ENCODE measurements at places on chromosomes 16 and 17.
A peak's percentile ranks its signal among the peaks of the same experiment; 100 is the strongest.

DNA sequence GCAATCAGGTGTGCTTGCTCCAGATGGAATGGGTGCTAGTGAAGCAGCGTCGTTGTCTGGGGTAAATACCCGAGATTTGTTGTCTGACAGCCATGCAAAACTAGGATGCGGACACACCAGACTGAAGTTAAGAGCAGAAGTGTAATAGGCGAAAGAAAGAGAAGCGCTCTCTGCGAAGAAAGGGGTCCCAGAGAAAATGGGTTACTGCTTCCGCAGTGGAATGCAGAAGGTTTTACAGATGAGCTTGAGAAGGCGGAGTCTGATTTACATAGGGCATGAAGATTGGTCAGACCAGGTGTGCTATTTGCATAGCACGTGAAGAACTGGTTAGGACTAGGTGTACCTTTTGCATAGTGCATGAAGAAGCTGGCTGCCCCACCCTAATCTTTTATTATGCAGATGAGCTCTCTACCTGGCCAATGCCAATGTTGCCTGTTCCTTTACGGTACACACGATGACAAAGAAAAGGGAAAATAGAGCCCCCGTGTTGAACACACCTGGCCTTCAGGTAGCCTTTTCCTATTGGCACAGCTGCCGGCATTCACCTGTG is 32.0 kb upstream of the SNN start:
- no peak overlapping the region for H3K27ac ChIP-seq
- peaks cover 50% of the 10 kb centered on the region for H3K4me1 ChIP-seq
- no peaks in the 10 kb centered on the region for H3K27me3 ChIP-seq
- no peak for DNase-seq
- H3K36me3 ChIP-seq, result no peaks in the 10 kb centered on the region

DNA sequence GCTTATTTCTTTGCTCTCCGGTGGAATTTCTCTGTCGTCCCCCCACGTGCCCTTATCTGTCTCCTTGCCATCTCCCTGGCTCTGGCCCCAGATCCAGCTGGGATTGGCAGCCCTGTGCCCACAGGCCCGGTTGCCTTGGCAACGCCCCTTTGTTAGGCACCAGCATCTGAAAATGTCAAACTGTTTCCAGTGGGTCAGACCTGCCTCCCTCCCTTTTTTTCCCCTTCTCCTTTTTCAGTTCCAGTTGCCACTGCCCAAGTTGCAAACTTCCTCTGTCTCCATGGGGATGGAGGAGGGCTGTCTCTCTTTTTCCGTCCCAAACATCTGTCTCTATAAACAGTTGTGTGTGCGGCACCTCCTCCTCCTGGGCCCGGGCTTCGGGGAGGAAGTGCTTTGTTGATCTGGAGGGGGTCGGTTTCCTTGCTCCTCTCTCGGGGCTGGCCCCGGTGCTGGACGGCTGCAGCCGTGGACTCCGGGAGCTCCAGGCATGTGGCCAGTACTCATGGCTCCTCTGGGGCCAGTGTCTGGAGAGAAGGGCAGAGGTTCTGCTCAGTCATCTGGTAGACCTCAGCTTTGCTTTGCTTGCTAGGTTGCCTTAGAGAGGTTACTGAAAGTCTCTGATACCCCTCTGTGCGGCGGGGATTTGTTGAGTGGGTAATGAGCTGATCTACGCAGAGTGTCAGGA is 35.3 kb downstream of the SOCS3 start:
- peaks cover 42% of the 10 kb centered on the region for H3K4me1 ChIP-seq
- H3K27me3 ChIP-seq, result no peaks in the 10 kb centered on the region
- no peaks in the 10 kb centered on the region for H3K36me3 ChIP-seq
- peak overlapping the region; percentile 33 for H3K4me3 ChIP-seq
- peak overlapping the region; percentile 98 for H3K27ac ChIP-seq

DNA sequence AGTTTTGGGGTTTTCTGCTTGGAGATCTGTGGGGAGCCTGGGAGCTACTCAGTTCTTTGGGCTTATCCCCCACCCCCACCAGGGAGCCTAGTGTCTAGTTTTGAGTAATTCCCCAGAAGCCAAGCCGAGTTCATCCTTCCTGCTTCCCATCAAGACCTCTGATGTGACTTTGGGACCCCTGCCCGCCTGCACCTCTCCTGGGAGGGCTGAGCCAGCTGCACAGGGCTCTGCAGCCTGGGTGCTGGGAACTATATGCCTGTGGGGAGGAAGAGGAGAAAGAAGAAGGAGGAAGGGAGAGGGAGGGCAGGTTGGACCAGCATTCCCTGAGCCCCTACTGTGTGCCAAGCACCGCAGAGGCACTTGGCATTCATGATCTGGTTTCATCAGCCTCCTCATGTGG is 178.9 kb downstream of the TMEM132E start:
- peaks cover 7% of the 10 kb centered on the region for H3K4me1 ChIP-seq
- no peaks in the 10 kb centered on the region for H3K36me3 ChIP-seq
- peaks cover 13% of the 10 kb centered on the region for H3K27me3 ChIP-seq
- DNase-seq, result no peak
- H3K27ac ChIP-seq, result no peak overlapping the region

GRCh38 chr17:7478276-7479212 is 887 bp downstream of the ZBTB4 start:
- no peaks in the 10 kb centered on the region for H3K27me3 ChIP-seq
- peaks cover 59% of the 10 kb centered on the region for H3K4me1 ChIP-seq
- H3K4me3 ChIP-seq, result peak overlapping the region; percentile 90

DNA sequence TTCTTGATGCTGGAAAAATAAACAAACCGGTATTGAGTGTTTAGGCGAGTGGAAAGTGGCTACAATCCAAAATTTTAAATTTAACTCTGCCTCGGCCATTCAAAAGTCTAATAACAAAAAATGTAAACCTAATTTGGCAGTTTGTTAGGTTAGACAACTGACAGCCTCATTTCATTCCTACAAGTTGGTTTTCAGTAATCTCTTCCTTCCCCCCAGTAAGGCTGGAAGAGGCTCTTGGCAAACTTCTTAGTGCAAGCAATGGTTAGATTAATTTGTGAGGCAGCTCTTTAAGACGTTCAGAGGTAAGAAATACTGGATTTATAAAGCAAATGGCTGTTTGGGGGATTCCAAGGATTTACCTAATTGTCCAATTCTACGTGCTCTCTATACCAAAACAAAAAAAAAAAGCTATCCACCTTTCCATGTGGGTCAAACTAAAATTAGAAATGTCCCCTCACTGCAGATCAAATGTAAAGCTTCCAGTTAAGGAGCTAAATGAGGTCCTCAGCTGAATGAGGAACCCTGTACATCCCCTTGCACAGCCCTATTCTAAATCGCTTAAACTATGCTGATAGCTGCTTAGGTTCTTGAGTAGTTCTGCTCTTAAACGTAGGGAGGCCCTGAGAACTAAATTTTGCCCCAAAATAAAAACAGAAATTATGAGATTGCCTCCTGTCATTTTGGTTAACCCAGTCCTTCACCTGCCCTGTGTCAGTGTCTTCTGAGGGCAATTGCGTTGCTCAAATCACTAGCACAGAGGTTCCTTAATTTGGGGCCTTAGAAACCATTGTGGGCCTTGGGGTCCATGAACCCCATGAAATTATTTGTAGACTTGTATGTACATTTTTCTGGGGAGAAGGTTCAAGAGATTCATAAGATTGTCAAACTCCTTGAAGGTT is 2.9 kb downstream of the HEXIM1 start:
- H3K36me3 ChIP-seq, result peaks cover 4% of the 10 kb centered on the region
- peaks cover 30% of the 10 kb centered on the region for H3K4me1 ChIP-seq
- H3K27ac ChIP-seq, result peak overlapping the region; percentile 67
- no peak for DNase-seq

GRCh38 chr16:31005350-31006085 is 4.9 kb downstream of the STX1B start:
- H3K4me3 ChIP-seq, result no peak overlapping the region
- DNase-seq, result no peak
- H3K4me1 ChIP-seq, result peaks cover 8% of the 10 kb centered on the region

DNA sequence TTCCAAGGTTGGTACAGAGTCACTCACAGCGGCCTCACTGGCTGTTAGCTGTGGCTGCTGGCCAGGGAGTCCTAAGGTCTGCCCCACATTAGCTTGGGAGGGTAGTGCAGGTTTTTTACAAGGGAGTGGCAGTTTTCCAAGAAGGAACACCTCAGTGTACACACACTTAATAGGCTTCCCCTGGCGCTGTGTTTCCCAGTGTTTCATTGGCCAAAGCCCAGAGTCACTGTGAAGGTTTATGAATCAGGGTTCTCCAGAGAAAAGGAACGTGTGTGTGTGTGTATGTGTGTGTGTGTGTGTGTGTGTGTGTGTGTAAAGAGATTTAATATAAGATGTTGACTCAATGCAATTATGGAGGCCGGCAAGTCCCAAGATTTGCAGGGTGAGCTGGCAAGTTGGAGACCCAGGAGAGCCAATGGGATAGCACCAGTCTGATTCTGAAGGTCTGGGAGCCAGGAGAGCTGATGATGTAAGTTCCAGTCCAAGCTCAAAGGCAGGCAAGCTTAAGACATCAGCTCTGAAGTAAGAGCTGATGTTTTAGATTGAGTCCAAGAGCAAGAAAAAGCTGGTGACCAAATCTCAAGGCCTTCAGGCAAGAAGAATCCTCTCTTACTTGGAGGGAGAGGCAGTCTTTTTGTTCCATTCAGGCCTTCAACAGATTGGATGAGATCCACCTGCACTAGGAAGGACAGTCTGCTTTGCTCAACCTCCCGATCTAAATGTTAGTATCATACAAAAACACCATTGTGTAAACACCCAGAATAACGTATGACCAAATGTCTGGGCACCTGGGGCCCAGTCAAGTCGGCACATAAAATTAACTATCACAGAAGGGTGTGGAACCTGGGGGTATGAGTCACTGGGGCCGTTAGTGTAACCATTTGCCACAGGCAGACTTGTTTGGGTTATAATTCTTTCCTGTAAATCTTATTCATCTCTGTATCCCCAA is 206.8 kb downstream of the PRKCA start:
- H3K36me3 ChIP-seq, result no peaks in the 10 kb centered on the region
- peaks cover 67% of the 10 kb centered on the region for H3K4me1 ChIP-seq
- H3K27ac ChIP-seq, result peak overlapping the region; percentile 87
- no peak overlapping the region for H3K4me3 ChIP-seq
- H3K27me3 ChIP-seq, result no peaks in the 10 kb centered on the region

DNA sequence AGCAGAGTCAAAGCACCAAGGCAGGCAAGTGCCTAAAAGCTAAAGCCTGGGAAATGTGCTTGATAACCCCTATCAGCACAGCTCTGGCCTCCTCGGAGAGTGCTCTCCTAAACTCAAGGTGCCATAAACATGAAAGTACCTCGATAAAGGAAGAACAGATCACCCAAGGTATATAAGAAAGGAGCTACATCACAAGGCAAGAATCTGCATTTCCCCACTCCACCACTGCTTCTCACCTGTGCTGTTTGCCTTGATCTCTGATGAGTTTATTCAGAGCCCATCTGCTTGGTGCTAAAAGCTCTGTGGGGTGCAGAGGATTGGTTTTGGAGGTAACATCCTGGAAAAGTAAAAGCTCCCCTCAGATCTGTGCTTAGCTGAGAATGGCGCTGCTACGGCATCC is 449.5 kb upstream of the CDH5 start:
- no peak overlapping the region for H3K27ac ChIP-seq
- no peak overlapping the region for H3K4me3 ChIP-seq
- no peak for DNase-seq
- H3K27me3 ChIP-seq, result no peaks in the 10 kb centered on the region

GRCh38 chr17:69232650-69233049 is 4.0 kb upstream of the ABCA10 start:
- no peaks in the 10 kb centered on the region for H3K27me3 ChIP-seq
- peaks cover 2% of the 10 kb centered on the region for H3K4me1 ChIP-seq
- no peaks in the 10 kb centered on the region for H3K36me3 ChIP-seq
- no peak for DNase-seq

- peak overlapping the region; percentile 91 for H3K4me3 ChIP-seq
- DNase-seq, result no peak
- no peaks in the 10 kb centered on the region for H3K36me3 ChIP-seq
- peak overlapping the region; percentile 99 for H3K27ac ChIP-seq
- peaks cover 21% of the 10 kb centered on the region for H3K4me1 ChIP-seq
- H3K27me3 ChIP-seq, result no peaks in the 10 kb centered on the region
Observed at GRCh38 chr16:19066988-19067348, 446 bp upstream of the COQ7 start.

GRCh38 chr16:57244463-57244766 is 644 bp upstream of the ARL2BP start:
- H3K36me3 ChIP-seq, result peaks cover 9% of the 10 kb centered on the region
- H3K4me1 ChIP-seq, result peaks cover 18% of the 10 kb centered on the region
- no peak for DNase-seq
- peak overlapping the region; percentile 95 for H3K27ac ChIP-seq
- peak overlapping the region; percentile 84 for H3K4me3 ChIP-seq
